ENCODE measurements at places on chromosomes 5 and 9.

GRCh38 chr9:119078015-119078414, 291.2 kb downstream of the BRINP1 start:
- DNase-seq, result no peak

DNA sequence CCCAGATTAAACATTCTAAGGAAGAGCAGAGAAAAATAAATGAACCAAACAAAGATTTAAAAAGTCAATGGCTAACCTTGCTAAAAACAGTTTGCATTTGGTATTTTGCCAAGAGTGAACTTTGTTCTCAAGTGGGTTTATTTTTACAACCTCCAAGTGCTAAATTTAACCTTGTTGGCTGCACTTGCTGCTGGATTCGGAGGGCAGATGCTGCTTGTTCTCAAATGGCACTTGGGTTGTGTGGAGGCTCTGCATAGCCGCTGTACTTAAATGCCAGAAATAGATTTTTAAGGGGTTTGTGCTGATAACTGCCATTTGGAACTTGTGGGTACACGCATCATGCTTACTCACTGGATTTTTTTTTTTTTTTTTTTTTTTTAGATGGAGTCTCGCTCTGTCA, 13.3 kb upstream of the SPATA24 start:
- no peak for DNase-seq

DNA sequence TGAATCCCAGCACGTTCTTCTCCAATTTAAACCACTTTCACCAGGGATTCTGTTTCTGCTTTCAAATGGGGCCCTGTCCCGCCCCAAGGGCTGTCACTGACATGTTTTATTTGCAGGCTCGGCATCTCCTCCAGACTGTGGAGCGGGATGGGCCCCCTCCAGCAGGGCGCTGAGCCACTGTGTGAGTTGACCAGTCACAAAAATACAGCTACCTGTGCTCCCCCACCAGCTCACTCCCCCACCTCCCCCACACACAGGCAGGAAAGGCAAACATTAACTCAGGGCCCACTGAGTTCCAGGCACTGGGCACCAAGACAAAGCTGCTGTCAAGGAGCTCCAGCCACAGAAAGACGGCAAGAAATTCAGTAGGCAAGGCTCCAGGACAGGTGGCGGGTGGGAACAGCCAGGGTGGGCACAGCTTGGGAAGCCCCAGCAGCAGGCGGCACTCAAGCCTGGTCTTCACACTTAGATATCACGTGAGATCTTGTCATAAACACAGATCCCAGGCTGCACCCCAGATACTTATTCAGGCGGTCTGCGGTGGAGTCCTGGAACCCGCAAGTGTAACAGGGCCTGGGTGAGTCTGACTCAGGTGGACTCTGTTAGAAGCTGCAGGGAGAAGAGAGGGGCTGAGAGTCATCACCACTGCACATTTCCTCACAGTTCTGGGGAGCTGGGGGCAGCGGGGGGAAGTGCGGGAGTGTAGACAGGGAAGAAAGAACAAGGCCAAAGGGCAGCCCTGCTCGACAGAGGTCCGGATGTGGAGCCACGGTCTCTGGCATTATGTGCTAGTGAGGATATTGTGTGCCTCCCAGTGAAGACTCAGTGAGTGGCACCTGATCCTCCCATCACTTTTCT, 44.7 kb downstream of the OR2V1 start:
- DNase-seq, result no peak

DNA sequence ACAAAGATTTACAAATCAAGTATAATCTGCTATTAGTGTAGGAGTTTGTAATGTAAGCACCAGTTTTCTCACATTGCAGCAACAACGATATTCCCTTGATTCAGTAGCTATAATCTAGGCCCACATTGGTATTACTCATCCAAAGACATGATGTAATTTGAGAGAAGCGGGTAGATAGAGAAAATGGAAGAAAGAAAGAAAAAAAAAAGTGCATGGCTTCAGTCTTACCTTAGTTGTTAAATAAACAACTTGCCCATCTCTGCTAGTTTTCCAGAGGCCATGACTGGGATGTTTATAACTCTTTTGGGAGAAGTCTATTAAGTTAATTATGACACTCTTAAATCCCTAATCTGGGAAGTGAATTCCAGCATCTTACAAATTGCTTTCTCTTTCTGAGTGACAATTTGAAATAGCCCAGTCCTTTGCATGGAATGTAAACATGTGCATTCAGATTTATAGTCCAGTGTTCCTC, 2.8 kb downstream of the MELK start:
- DNase-seq, result no peak

GRCh38 chr9:71037521-71037920, 83.9 kb downstream of the TRPM3 start:
- no peak for DNase-seq

GRCh38 chr9:70802758-70803436, 318.5 kb downstream of the TRPM3 start:
- no peak for DNase-seq

- DNase-seq, result no peak
Measured at GRCh38 chr5:135081240-135081639, 47.2 kb upstream of the PITX1 start.

- no peak for DNase-seq
Measured at GRCh38 chr5:135140446-135141204, 106.6 kb upstream of the PITX1 start.

GRCh38 chr9:94625835-94626234, 13.5 kb downstream of the FBP1 start:
- DNase-seq, result no peak

DNA sequence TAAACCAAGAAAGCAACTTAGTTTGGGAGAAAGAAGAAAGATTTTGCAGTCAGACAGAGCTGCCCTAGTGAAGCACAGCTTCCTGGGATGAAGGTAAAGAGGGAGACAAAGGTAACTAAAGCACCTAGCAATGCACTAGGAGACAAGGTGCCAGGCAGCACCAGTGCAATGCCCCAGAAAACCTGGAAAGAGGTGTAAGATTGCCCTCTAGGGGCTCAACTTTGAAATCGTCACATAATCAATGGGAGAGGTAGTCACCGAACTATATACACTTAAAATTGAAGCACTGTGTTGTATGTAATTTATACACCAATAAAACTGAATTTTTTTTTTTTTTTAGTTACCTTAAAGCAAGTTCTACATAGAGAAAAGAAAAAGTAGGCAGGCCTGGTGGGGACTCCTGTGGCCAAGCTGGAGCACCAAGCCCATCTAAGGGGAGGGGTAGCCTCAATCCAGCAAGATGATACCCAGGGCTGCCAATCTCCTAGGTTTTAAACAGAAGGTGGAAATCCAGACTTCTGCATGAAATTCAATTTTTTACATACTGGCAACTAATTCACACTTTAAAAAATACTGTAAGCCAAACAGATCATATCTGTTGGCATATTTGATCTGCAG, 48.2 kb downstream of the CDK5RAP2 start:
- DNase-seq, result no peak

- no peak for DNase-seq
Measured at GRCh38 chr9:32787816-32788215, 4.5 kb downstream of the TMEM215 start.

GRCh38 chr5:80874162-80874561, 86.0 kb upstream of the RASGRF2 start:
- DNase-seq, result no peak

DNA sequence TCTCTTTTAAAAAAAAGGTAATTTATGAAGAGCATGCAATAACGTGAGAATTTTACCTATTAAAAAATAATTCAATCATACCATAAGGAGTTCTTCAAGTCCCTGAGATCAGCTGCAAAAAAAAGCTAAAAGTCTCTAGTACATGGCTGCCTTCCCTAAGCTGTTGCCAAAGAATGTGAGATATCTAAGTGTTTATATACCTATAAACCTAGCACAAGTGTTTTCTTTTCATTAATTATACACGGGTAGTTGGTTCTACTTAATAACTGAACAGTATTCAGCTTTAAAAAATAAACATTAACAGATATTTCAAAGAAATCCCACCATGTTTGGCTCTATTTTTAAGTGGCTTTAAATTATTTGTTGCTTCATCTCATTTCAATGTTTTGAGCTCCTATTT, 25.9 kb downstream of the FNBP1 start:
- DNase-seq, result no peak

DNA sequence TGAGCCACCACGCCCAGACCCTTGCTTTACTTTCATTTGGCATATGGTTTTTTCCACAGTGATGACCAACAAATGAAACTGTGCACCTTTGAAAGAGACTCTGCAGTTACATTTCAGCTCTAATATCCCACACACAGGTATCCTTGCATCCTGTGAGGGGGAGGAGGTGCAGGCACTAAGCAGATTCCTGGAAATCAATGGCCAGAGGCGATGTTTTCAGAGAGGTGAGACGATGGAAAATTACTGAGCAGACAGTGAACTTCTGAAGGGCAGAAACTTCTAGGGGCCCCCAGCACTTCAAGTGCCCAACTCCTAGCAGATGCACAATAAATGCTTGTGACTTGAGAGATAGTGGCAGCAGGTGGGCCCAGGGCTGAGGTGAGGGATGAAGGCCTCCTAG, 29.8 kb upstream of the GNE start:
- DNase-seq, result no peak

DNA sequence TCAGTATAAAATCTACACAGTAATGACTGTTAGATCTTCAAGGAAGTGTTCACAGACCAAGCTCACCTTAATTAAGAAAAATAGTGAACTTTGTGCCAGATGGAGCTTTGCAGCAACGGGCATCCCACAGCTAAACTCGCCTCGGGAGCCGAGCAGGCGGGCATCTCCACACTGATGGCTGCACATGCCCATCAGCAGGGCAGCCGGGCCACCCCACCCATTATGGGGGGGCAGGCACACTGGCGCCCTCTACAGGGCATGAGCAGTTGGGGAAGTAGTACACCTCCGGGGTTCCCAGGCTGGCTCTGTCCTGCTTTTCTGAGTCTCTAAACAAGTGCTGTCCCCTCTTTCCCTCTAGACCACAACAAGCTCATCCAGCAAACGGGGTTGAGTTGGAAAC, 21.6 kb downstream of the ANKS6 start:
- no peak for DNase-seq

- no peak for DNase-seq
Measured at GRCh38 chr9:26413611-26414010, 479.0 kb downstream of the CAAP1 start.

- no peak for DNase-seq
Measured at GRCh38 chr5:128318691-128319090, 219.4 kb downstream of the FBN2 start.

DNA sequence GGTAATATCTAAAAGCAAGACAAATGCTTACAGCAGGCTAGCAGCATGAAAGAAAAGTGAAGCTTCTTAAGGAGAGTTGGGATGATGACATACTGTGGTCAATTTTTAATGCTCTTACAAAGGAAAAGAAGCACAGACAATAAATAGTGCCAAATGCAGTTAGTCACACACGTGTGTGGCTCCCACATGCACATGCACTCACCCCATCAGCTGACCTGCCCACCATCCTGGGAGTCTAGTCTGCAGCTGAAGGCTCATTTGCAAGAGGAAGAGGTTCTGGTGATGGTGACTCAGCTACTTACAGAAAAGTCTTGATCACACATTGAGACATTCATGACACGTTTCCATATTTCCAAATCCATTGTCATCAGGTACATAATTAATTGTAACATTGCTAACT, 129.3 kb downstream of the MRPL36 start:
- no peak for DNase-seq

DNA sequence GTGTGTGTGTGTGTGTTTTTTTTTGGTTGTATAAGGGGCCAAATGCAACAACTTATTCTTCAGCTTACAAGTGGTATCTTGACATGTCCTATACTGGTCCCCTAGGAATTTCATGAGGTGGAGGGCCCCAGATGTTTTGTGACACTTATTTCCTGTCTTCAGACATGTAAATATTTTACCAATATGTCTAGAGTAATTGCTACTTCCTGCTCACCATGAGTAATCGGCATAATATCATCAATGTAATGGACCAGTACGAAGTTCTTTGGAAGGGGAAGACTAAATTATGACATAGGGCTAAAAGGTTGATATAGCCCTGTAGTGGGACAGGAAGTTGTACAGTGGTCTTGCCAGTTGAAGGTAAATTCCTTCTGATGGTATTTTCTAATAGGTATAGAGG, 3.7 kb upstream of the OTULIN start:
- no peak for DNase-seq

GRCh38 chr5:73118391-73118973, 1.9 kb upstream of the TMEM171 start:
- no peak for DNase-seq

DNA sequence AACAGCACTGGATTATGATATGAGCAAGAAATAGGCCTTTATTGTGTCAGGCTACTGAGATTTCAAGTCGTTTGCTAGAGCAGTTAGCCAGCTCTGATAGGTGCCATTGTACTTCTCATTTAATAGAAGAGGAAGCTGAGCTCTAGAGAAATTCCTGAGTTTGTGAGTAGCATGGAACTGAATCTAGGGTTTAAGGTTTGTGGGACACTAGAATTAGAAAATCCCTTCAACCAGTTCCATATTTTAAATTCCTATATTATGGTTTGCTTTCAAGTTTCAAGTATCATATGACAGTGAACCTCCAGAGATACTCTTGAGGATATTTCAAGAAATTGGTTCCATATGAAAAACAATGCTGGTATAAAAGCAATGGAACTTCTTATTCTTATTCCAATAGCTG, 87.6 kb downstream of the ANKRD55 start:
- DNase-seq, result no peak

GRCh38 chr9:134626571-134627416, 14.8 kb upstream of the COL5A1 start:
- DNase-seq, result no peak

GRCh38 chr5:59362438-59362837, 531.1 kb downstream of the PDE4D start:
- DNase-seq, result no peak

- no peak for DNase-seq
Measured at GRCh38 chr5:61332851-61333320, 828 bp downstream of the ZSWIM6 start.

DNA sequence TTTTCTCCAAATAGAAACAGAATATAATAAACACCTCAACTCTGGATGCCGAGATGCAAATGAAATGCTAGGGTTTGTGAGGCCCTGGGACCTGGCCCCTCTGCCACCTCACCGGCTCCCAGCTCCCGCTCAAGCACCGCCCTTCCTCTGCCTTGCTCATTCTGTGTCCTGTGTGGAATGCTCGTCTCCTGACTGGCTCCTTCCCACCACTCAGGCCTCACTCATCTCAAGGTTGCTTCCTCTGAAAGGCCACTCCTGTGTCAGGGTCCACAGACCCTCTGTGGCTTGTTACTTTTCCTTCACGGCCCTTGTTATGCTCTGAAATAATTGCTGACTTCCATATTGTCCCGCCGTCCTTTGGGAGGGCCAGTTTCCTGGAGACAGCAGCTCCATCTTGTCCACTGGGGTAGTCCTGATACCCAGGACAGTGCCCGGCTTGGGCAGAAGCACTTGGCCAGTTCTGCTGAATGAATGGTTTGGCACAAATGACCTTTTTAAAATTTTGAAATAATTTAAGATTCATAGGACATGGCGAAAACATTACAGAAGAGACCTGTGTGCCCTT, 15.4 kb downstream of the RNF44 start:
- DNase-seq, result no peak

DNA sequence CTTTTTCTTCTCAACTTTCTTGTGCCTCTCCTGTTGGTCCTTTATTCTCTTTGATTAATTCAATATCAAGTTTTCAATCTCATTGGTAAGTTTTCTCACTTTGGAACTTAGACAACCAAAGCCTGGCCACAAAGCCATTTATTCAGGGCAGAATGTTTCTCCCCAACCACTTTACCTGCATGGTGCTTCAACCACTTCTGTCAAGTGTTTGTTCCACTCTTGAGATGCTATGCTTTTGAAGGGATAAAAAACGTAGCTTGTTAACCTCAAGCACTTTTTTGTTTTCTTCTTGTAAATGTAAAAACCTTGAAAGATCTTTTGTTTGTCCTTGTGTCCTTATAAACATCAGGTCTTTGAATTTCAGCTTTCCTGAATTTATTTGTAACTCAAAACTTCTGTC, 966.7 kb downstream of the MAT2B start:
- no peak for DNase-seq

- no peak for DNase-seq
Measured at GRCh38 chr9:126448865-126449577, 122.4 kb downstream of the MVB12B start.
